ENCODE measurements at places on chromosomes 12 and 14.

- no peak for DNase-seq
Observed at GRCh38 chr12:132154941-132155770, 10.9 kb downstream of the NOC4L start.

DNA sequence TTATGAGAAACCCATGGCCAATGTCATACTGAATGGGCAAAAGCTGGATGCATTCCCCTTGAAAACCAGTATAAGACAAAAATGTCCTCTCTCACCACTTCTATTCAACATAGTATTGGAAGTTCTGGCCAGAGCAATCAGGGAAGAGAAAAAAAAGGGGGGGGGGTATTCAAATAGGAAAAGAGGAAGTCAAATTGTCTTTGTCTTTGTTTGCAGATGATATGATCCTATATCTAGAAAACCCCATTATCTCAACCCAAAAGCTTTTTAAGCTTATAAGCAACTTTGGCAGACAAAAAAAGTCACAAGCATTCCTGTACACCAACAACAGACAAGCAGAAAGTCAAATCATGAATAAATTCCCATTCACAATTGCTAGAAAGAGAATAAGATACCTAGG is 19.5 kb downstream of the GLIPR1L1 start:
- no peak for DNase-seq

- DNase-seq = no peak
Observed at GRCh38 chr12:102776041-102776440, 141.0 kb downstream of the PAH start.

GRCh38 chr12:81779216-81779615 is 20.1 kb upstream of the PPFIA2 start:
- no peak for DNase-seq

GRCh38 chr12:2877953-2878732 is 1.1 kb downstream of the RHNO1 start:
- no peak for DNase-seq

- DNase-seq = no peak
Observed at GRCh38 chr12:52310622-52311284, 10.4 kb downstream of the KRT83 start.

DNA sequence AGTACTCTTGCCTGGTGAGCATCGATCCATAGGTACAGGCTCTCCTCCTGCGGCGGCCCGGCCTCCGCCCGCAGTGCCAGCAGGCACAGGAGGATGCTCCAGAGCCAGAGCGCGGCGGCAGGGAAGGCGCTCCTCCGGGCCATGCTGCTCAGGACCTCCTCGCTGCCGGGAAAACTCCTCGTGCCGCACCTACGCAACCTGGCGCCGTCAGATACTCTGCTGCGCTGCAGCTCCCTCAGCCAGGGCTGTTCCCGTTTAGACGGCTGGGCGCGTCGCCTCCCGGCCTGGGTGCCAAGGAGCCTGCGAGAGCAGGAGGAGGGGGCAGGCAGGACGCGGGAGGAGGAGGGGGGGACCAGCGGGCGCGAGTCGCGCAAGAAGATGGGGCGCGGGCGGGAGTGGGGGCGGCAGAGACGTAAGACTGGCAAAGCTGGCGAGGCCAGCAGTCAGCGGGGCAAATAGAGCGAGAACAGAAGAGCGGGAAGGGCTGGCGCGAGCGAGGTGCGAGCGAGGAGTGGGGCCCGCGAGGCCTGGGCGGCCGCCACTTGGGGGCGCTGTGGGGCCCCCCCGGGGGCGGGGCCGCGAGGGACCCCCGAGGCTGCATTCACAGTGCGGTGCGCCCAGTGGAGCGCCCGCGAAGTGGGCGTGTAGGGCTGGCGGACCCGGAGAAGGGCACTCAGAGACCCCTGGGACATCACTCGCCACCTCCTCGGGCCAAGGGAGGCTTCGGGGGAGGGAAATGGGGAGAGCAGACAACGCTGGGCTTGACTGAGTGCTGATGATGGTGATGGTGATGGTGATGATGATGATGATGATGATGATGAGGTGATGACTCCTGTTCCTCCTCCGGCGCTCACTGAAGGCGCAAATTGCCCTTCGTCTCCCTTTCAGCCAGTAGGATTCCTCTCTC is at the start of gene WIF1:
Gene WIF1 (minus strand): TSS at position 257 of the 907 bp plus-strand sequence. CDS start 114 bp downstream, at position 143.
- DNase-seq = no peak

GRCh38 chr14:23366426-23366921 is 1.5 kb upstream of the EFS start:
- DNase-seq = no peak

- no peak for DNase-seq
Observed at GRCh38 chr14:21322716-21323115, 42.8 kb downstream of the RPGRIP1 start.

- peak; percentile 67 for DNase-seq
Observed at GRCh38 chr12:53743266-53744129, 8.3 kb downstream of the CISTR start.

GRCh38 chr14:74963705-74964271 is 8.4 kb upstream of the PGF start:
- DNase-seq = no peak

GRCh38 chr14:53692885-53693284 is 263.7 kb downstream of the BMP4 start:
- no peak for DNase-seq

DNA sequence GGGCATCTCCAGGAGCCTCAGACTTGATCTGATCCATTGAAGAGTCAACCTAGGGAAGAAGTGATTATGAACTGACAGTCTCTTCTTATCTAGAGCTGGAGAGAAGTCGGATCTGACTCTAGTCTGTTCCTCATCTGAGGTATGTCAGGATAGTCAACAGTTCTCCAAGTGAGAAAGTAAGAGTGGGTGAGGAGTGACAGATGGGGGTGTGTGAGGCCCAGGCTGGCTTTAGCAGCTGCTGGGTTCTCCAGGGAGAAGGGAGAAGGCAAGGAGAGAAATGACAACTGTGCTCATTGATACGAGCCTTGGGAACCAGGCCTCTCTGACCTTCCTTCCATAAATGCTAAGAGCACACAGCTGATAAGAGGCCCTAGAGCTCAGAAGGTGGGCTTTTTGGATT is 53.3 kb downstream of the IRAK3 start:
- DNase-seq = no peak

DNA sequence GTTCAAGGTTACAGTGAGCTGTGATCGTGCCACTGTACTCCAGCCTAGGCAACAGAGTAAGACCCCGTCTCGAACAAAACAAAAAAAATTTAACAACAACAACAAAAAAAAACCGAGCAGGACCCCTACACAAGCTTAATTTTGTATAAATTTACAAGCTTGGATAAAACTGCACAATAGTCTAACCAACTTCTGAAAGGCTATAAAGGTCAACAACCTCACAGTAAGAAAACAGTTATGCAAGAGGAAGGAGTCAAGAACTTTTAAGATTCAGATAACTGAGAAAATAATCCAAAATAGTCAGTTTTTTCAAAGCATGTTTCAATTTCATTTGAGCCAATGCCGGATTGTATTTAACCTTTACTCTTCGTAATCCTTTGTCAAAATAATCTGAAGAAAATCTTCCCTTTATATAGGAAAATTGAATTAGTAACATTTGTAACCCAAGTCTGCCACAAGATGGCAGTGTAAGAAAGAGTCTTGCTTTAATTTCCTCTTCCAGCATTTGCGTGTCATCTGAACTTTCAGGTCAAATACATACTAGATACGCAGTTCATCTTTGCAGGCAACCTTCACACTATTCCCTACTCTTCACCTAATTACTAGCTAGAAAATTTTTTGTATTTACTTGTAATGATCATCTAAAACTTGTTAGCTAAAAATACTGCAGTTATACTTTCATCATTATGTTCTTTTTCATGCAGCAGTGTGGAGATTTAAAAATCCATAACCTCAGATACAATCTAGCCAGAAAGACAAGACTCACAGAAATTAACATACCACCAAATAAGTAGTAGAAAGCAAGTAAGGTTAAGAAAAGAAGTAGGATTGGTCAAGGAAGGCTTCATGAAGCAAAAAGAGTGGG is 5.8 kb downstream of the CCNB1IP1 start:
- DNase-seq = no peak

- DNase-seq = no peak
Observed at GRCh38 chr12:123073292-123073691, 77.6 kb downstream of the PITPNM2 start.

DNA sequence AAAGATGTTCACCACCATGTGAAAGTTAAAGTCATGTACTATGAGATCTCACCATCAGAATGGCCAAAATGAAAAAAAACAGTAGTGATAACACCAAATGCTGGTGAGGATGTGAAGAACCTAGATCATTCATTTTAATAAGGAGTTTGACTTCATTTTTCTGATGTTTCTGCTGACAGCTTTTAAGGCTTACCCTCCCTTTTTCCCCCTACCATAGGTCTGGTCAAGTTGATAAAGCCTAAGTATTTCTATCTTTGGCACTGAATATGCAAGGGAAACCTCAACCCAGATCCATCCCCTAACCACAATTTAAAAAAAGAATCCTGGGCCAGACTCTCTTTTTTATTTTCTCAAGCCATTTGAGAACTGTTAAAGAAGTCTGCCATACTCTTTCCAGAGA is 689.6 kb upstream of the FOXG1 start:
- DNase-seq = no peak

DNA sequence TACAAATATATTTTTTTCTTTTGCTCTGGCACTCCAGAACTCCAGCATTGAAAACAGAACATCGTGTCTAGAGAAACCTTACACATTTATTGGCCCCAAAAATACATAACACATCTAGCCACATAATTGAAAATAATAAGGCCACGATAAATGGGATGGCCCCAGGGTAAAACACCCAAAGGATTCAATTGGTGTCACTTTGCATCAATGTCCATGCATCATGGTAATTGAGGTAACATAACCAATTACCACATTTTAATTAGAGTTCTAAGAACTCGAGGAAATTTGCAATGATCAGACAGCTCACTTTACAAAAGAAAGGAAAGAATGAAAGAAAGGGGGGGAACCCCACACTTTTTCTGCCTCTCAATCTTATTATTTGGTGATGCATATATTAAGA is 151.8 kb upstream of the NPAS3 start:
- DNase-seq = no peak

DNA sequence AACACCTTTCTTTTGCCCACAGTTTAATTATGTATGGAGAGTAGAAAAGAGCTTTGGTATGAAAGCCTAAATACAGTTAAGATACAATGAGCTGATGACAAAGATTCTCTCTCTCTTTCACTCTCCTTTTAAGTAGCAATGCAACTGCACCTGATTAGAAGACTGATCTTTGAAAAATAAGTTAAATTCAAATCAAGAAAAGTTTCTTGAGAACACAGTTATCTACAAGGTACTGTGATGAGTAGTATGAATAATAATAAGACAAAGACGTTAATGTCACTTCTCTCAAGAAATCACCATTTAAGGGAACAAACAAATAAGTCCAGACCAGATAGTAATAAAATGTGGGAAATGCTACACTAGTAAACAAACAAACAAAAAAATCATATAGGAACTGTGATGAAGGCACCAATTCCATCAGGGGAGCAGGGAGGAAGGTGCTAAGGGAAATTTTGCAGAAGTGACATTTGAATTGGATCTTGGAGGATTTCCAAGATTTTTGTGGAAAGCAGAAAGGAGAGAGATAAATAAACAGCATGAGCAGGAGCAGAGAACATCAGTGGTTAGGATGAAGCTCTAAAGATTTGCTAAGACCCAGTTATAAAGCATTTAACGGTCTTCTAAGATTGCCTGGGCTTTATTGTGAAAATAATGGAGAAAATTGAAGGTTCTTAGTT is 65.2 kb upstream of the STK38L start:
- DNase-seq = no peak

DNA sequence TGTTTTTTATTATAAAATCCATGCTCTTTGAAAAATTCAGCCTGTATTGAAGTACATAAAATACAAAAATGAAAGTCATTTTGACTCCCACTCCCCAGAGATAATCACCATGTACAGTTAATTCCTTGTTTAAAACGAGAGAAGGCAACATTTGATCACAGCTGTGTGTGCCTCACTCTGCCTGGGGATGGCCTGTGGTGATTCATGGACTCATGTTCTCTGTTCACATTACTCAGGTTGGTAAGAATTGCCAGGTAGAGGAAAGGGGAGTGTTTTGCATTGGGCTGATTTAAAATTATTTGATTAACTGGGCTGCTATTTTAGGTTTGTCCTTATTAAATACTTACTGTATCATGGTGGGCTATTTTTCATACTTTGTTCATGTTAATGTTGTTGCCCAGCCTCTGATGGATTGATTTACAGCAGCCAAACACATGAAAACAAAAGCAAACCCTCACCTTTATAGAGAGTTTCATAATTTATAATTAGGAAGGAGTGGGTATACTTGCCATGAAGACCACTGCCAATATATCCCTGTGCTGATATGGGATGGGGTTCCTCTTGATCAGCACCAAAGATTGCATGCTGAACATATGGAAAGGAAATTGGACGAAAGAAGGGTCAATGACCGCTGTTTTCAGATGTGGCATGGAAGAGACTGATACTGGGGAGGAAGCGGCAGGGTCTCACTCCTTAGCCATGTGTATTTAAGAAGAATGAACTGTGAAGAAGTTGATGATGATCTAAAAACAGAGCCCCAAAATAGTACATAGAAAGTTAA is 3.0 kb downstream of the ZBTB1 start:
- DNase-seq = no peak

- no peak for DNase-seq
Observed at GRCh38 chr12:6959058-6959804, 8.1 kb downstream of the PTPN6 start.

GRCh38 chr12:10571141-10571540 is 42.3 kb downstream of the MAGOHB start:
- no peak for DNase-seq

DNA sequence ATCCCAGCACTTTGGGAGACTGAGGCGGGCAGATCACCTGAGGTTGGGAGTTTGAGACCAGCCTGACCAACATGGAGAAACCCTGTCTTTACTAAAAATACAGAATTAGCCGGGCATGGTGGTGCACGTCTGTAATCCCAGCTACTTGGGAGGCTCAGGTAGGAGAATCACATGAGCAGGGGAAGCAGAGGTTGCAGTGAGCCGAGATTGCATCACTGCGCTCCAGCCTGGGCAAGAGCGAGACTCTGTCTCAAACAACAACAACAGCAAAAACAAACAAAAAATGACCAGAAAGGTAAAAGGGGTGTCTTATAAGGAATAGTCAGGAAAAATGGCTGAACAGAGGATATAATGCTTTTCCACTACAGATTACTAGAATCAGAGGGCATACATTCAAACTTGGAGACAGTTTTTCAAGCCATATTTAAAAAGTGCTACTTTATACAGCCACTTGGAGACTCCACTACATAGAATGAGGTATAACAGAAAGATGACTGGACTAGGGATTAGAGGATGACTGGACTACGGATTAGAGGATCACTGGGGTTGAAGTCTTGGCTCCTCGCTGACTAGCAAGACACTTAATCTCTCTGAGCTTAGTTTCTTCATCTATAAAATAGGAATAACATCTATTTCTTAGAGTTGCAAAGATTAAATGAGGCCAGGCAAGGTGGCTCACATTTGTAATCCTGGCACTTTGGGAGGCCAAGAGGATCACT is 4.9 kb upstream of the CS start:
- DNase-seq = no peak

DNA sequence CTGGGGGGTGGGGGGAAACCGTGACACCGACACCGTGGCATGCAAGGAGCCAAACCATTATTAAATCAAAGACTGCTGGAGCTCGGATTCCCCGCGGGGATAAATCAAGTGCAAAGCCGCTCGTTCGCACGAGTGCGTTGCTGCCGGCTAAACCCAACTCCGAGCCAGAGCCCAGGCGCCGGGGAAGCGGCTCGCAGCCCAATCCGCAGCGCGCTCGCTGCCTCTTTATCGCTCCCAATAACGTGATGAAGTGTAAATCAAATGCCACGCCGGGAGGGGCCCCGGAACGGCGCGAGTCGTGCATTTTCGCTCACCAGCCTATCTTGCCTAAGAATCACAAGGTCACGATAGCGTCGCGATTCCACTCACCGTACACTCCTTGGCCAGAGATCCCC is 1.3 kb downstream of the MDGA2 start:
- DNase-seq = no peak

- DNase-seq = no peak
Observed at GRCh38 chr12:47303995-47304560, 224.3 kb upstream of the AMIGO2 start.
